ENCODE measurements at places on chromosomes 4 and X. TPM values are rescaled to one million over a fixed set of nuclear protein-coding genes. Genes with fewer than 3 reads are reported as not detected.

DNA sequence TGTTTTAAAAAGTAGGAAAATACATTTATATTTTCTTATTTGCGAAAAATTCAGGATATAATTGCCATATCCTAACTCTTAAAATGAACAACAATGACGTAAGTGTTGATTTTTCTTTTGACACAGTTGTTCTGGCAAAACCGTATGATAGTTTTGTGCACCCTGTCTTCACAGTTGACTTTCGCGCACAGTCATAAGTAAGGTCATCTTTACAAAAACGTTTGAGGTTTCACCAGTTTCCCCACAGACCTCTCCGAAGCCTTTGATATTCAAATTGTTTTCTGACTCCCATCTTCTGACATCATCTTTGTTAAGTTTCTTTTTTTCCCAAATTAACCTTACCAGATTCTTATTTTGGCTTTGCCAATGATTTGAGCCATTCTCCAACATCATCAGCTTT lies 48.1 kb upstream of the ATXN3L start:
- DNase-seq = no peak

Gene PPAT
- 7.7 TPM for total RNA-seq

DNA sequence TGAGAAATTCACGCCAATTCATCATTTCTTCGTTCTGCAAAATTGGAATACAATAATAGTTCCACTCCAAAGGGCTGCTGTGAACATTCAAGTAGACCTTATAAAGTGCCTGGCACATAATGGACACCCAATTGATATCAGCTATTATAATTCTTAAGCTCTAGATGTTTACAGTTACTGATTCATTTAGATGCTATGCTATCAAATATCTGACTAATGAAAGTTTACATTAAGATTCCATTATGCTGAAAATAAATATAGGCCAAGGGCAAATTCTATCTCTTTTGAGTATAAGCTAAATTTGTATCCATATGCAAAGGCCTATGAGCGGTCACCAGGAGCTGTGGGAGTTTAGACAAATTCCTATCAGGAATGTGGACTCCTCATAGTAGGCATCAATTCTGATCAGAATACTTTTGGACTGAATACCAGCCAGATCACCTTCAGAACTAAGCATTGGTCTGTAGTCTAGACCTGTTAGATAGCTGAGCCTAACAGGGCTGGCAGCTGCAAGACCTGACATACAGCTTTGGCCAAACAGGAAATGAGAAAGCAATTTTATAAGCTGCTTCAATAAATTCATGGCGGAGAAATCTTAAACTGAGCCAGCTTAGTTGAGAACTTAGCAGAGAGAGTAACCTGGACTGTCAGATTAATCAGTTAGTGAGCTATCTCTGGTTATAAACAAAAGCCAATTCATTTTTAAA lies 384.3 kb upstream of the ACTRT1 start:
- no peak for DNase-seq

- DNase-seq = no peak
Observed at GRCh38 chr4:79865201-79865597, 207.8 kb downstream of the ANTXR2 start.

Gene PLAC8
- total RNA-seq = 1.3 TPM

DNA sequence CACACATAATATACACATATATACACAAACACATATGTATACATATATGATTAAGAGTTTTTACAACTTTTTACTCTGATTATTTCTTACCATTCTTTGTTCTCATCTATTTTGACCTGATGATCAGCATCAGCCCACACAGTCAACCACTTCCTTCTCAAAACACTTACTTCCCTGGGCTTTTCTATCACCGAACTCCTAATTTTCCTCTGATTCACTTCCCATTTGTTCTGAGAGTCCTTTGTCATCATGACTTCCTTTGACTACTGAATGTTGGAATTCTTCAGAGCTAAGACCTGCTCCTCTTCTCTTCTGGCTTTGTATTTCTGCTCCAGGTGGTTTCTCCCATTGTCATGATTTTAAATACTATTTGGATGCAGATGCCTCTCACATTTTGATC lies 209.5 kb upstream of the AFF2 start:
- DNase-seq = no peak

DNA sequence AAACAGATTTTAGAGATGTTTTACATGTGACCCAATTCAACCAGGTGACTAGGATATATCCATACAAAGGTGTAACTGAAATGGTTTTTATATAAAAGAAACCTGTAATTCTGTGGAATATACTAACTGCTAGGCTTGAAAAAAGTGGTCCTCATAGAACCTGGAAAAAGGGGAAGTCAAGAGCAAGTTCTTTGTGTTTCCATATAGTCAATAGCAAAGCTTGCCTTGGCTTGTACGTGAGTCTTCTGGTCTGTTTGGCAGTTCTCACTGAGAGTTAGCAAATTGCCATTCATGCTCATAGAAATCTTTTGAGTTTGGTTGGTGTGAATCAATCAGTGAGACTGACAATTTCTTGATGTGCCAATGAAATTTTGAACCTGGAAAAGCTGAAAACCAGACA lies 79.4 kb upstream of the SMIM10 start:
- DNase-seq = no peak

GRCh38 chrX:11172415-11172814 lies 61.3 kb downstream of the HCCS start:
- no peak for DNase-seq

GRCh38 chr4:80876810-80877209 lies 153.7 kb upstream of the BMP3 start:
- no peak for DNase-seq

Gene CD40LG
- not detected for total RNA-seq
